ENCODE measurements at places on chromosomes 7 and 10.

- DNase-seq = no peak
These were observed 16.3 kb downstream of the FGF8 start for GRCh38 chr10:101759309-101760247.

DNA sequence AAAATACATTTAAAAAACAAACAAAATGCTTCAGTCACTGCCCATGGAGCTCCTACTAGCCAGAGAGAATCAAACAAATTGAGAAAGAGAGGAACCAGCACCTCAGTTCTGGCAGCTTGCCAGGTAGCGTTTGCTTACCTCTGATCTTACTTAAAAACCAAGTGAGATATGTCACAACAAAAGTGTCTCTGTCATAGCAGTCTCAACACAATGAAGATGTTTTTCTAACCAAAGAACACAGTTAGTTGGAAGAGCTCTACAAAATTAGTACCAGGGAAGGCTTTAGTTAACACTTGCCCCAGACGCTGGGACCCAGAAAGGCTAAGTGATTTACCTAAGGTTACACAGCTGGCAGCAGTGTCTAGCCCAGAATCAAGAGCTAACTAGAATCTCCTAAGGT is 3.4 kb downstream of the DOCK4 start:
- no peak for DNase-seq

DNA sequence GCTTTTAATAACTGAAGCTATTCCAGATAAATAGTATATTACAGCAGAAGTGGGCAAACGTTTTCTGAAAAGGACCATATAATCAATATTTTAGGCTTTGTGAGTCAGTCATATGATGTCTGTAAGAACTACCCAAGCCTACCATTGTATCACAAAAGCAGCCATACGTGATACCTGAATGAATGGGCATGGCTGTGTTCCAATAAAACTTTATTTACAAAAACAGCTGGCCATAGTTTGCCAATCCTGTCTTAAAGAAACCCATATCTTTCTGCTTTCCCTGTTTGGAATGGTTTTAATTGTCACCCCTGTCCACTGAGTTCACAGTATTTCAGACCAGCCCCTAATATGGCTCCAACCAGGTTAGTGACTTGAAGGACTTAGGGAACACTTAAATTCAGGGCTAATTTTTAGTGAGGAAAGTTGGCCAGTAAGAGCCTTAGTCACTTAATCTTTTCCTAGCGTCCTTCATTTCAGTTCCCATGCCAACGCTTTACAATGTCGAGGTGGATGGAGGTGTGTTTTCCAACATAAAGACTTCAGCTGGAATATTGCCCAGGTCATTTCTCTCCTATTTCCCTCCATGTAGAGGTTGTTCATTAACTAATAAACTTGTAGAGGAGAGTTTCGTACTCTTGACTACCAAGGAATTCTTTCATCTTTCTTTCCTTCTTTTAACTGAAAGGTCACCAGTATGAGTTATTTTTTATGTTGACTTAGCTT is 184.5 kb downstream of the TRIL start:
- DNase-seq = no peak

- DNase-seq = no peak
These were observed 171.6 kb upstream of the AUTS2 start for GRCh38 chr7:69426705-69427104.

GRCh38 chr10:15395935-15396334 is 24.8 kb upstream of the FAM171A1 start:
- no peak for DNase-seq

- peak; percentile 17 for DNase-seq
These were observed at the start of gene HOXA4 for GRCh38 chr7:27130540-27131389. Gene HOXA4 (minus strand): TSS chr7:27130757. CDS start chr7:27130733, 24 bp downstream.

DNA sequence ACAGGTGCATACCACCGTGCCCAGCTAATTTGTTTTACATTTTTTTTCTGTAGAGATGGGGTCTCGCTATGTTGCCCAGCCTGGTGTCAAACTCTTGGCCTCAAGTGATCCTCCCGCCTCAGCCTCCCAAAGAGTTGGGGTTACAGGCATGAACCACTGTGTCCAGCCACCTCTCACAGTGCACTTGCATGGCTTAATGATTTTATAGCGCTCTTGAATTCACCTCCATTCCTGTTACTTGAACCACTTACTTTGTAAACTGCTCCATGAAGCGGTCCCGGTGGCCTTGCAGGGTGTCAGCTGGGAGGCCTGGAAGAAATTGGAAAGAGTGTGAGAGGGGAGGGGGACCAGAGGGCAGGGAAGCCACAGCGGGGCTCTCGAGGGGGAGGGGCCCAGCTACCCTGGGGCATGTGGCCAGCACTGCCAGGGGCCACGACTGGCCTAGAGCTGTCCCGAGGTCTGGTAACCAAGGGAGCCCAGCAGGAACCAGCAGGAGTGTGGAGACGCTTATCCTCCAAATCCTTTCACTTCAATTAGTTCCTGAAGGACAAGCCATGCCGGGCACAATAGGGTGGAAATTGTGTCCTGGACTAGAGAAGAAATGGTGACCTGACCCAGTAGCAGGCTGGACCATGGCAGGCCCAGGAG is 76.0 kb downstream of the SPDYE5 start:
- DNase-seq = no peak

- no peak for DNase-seq
These were observed 76.8 kb downstream of the TMEM106B start for GRCh38 chr7:12287901-12288300.

DNA sequence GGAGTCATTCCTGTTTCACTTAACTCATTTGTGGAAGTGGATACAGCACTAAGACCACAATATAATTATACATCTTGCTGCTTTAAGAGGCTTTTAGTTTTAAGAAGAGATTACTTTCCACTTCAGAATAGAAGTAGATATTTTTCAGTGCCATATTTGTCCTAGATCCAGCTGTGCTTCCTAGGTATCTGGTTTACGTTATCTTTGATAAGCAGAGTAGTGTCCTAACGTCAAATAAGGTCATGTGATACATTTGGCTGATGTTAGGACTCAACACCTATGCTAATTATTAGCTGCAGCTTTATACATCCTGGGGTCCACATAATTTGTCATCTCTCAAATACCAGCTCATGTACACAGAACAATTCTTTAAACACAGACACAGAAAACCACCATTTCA is 196.2 kb upstream of the SMIM30 start:
- DNase-seq = no peak

Measured in fibroblast of skin of back (primary cell).